AG09319 (cell line): ENCODE measurements at places on chromosomes 7 and 10.

- no peak for DNase-seq
These were observed 229.1 kb upstream of the IGFBP3 start for GRCh38 chr7:46150202-46150601.

DNA sequence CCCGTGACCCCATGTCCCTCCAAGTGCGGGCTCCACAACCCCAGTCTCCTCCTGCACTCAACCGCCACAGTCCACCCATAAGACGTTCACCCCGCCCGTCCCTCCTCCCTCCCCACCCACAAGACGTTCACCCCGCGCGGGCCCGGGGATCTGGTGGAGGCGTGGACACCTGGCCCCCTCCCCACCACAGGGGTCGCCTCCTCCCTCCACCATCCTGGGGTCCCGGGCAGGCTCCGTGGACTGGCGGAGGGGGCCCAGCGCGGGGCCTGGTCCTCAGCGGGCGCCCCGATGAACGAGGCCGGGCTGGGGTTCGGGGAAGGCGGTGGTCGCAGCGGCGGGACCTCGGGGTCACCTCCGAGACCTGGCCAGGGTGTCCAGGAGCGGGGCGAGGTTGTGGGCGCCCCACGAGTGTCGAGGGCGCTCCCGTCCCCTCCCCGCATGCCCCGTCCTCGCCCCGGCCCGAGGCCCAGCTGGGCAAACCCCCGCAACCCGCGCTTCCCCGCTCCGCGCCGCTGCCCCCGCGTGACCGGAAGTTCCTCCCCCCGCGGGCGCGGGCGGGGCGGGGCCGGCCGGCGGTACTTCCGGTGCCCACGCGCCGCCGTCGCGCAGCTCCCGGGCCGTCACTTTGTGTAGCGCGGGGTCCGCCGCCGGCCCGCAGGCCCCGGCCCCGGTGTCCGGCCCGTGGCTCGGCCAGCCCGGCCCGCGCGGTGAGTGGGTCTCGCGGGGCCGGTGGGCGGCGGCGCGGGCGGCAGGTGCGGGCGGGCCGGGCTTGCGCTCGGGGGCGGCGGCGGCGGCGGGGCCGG lies at the start of gene ZNF316:
Gene ZNF316 (plus strand): TSS at position 578 of the 803 bp plus-strand sequence. CDS start 5,092 bp downstream, outside the sequence.
- peak; percentile 25 for DNase-seq

DNA sequence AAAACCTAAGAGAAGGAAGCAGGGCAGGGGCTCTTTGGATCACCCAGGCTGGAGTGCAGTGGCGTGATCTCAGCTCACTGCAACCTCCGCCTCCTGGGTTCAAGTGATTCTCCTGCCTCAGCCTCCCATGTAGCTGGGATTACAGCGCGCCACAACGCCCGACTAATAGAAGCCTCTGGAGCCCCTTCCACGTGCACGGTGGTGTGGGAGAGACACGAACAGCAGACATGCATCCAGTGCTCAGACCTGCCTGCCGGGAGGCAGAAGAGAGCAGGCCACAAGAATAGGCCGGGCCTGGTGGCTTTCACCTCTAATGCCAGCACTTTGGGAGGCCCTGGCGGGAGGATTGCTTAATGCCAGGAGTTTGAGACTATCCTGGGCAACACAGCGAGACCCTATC lies 96.3 kb downstream of the PRPF18 start:
- DNase-seq: no peak

GRCh38 chr7:107592361-107593024 lies 12.4 kb downstream of the BCAP29 start:
- no peak for DNase-seq

DNA sequence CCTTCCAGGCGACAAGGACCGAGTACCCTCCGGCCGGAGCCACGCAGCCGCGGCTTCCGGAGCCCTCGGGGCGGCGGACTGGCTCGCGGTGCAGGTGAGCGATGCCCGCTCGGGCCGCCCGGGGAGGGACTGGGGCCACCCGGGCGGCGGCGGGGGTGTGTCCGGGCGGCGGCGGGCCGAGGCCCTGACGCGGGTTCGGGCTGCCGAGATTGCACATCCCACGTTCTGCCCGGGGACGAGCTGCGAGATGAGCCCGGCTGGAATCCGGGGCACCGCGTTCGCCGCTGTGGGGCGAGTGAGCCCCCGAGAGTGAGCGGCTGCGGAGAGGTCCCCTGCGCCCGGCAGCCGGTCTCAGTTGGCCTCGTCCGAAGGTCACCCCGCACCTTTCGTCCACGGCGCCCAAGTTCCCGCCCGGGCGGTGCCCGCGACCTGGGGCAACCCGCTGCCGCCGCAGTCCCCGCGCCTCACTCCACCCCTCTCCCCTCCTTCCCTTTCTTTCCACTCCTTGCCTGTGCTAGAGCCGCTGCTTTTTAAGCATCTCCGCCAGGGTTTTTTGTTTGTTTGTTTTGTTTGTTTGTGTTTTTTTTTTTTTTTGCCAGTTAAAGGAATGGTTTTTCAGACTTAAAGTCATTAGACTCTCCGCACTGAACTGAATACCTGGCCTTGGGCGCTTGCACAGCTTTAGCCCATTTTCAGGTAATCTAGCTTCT lies 515 bp downstream of the RALA start:
- no peak for DNase-seq

DNA sequence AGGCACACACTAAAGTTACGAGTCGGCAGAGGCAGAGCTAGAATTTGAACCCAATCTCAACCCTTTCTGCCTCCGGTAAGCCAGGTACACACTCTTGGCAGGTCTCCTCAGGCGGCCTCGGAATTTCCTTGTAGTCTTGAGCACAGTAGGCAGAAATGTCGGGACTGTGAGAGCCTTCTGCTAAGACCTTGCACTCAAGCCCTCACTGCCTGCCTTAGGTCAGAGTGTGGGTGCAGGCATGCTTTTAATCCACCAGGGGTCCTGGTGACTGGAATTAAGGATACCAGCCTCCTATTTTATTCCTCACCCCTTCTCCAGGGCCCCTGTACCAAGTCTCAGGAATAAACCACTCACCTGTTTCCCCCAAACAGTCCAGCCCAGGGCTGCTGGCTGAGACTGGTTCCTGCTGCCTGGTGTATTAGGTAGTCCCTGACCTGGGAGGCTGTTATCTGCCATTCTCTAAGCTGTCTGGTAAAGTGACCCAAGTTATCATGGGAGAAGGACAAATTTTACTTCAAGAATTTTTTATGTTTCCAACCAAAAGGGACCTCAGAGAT lies 855 bp downstream of the ATP6V1F start:
- DNase-seq: no peak

DNA sequence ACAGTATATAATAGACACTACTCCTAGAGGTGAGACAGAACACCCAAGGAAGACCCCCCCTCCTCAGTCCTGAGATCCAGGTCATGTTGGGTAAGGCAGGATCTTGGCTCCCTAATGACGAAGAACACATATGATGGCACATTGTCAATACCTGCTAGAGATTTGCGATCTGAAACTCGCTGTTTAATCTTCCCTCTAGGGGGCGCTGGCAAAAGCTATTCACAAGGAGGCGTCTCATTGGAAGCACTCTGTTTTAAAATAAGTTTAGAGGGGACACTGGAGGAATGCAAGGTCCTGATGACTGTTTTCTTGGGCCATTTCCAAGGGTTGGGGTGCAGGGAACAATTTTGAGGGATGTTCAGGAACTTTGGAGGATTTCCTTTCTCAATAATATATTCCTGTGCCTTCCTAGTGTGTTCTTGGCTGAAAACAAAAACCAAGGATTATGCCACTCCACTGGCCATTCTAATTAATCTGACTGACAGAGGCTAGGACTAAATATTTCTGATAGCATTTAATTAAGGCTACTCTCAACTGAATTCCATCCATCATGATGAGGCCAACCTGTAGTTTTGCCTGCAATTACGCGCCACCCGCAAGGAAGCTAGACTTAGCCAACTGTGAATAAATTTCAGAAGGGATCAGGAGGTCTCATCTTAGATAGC lies 1013.8 kb upstream of the MBL2 start:
- DNase-seq: no peak

DNA sequence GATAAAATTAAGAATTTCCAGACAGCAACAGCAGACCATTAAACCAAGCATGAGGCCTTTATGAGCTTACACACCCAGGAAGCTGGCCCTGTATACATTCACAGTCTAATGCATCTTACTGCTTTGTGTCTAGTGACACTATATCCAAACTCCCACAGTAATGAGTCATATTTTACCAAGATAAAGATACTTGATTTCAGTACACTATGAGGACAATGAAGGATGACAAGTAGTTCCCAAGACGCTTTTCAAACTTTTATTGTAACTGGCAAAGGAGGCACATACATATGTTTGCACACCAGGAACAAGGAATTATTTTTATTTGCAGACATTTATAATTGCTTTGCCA lies 148.0 kb downstream of the TSPAN12 start:
- no peak for DNase-seq

GRCh38 chr10:60555700-60556099 lies 166.0 kb upstream of the ANK3 start:
- no peak for DNase-seq

DNA sequence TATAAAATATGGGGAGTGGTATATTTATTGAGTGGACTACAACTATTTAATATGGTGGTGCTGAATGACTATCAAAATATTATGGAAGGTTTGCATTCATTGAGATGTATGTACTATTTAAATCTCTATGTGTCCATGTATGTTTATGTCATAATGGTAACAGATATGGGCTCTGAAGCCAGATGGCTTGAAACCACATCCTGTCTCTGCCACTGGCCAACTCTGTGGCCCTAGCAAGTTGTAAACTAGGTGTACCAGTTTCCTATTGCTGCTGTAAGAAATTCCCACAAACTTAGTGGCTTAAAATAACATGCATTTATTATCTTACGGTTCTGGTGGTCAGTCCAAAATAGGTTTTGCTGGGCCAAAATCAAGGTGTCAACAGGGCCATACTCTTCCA lies 198.1 kb upstream of the NFE2L3 start:
- DNase-seq: no peak

GRCh38 chr10:103750836-103751235 lies 104.5 kb downstream of the SH3PXD2A start:
- DNase-seq: no peak

GRCh38 chr10:35347121-35347562 lies 10.8 kb downstream of the CCNY start:
- DNase-seq: no peak

DNA sequence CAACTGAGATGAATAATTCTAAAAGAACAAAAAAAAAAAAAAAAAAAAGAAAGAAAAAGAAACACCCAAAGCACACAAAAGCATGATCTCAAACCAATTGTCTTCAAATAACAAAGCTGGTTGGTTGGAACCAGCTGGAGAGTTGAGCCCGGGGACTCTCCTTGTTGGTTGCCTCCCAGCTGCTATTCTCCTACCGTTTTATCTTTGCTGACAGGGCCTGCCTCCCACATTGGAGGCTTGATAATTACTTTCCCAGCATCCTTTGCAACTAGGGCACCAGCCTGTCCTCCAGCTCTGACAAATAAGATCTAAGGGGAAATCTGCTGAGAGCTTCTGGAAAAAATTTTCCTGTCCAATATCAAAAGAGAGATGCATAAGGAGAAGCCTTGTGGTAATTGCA lies 6.8 kb downstream of the PON1 start:
- DNase-seq: no peak

DNA sequence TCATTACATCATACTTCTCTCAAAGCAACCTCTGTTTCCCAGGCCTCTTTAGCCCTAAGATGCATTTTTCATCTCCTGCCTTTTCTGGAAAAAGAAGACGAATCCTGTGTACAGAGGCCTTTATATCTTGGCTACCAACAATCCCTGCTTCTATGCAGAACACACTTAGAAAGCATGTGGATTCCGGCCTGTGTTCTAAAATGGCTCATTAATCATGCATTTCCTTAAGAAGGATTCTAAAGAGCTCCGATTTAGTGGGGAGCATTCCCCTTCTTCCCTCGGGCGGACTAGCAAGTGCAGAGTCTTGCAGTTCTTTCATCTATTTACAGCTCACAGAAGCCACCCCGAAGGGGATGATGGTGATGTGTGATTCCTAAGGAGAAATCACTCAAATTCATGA lies 1212.9 kb downstream of the TYW1 start:
- no peak for DNase-seq

GRCh38 chr10:44961230-44961571 lies 1.6 kb downstream of the RASSF4 start:
- no peak for DNase-seq

DNA sequence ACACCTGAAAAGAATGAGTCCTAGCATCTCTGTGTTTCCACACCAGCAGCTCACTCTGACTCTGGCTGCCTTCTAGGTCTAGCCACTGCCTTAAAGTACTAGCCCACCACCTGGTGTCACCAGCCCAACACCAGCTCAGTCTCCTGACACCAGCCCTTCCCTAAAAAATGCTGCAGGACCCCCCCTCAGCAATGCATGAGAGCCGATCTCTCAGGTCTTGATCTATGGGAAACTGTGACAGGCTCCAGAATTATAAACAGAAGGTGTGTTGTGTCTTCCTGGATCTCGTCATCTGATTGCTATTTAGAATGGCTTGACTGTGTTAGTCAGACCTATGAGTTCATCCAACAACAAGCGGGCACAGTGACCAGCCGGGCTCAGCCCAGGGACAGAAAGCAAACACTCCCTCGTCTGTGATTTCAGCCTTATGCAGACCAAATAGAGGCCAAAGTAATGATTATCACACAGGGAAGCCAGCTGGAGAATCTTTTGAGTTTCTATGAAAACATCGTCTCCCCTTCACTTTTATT lies 66.6 kb downstream of the CUBN start:
- DNase-seq: no peak

DNA sequence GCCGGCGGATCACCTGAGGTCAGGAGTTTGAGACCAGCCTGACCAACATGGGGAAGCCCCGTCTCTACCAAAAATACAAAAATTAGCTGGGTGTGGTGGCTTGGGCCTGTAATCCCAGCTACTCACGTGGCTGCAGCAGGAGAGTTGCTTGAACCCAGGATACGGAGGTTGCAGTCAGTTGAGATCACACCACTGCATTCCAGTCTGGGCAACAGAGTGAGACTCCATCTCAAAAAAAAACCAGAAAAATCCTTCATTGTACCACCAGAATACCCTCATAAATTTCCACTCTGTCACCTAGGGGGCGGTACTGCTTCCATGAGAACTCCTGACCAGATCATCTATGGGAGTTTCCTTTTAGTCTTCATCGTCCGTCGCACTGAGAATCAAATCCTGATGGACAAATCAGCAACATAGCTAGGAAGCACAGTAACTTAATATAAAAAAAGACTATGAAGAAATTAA lies 225.8 kb upstream of the KLF14 start:
- DNase-seq: peak; percentile 64

DNA sequence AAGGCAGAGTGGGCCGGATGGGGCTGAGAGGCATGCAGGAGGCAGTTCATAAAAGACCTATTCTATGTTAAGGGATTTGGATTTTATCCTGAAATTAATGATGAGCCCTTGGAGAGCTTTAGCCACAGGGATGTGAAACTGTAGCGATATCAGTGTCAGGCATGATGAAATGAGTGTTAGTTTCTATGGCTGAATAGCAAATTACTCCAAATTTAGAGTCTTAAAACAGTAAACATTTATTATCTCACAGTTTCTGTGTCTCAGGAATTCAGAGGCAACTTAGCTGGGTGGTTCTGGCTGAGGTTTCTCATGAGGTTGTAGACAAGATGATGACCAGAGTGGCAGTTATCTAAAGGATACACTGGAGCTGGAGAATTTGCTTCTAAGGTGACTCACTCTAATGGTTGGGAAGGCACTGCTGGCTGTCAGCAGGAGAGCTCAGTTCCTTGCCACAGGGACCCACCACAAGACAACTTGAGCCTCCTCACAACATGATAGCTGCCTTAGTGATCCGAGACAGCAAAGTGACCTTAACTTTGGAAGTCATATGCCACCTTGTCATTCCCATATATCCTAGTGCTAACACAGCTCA lies 36.7 kb upstream of the SFTPD start:
- no peak for DNase-seq

GRCh38 chr10:11048707-11049278 lies 31.1 kb downstream of the CELF2 start:
- no peak for DNase-seq

GRCh38 chr10:57849691-57850357 lies 417.9 kb downstream of the IPMK start:
- DNase-seq: no peak
